ENCODE measurements at places on chromosomes 5 and 9. TPM values are rescaled to one million over a fixed set of nuclear protein-coding genes. Genes with fewer than 3 reads are reported as not detected.

The ZNF454 gene
- 46.7 TPM for total RNA-seq

The FOXD4L6 gene
- total RNA-seq, result not detected

The SHOC1 gene
- 0.18 TPM for total RNA-seq

The TLR4 gene
- 11.2 TPM for total RNA-seq

The PDE6A gene
- under 0.01 TPM for total RNA-seq

The FABP6 gene
- not detected for total RNA-seq

The C1QTNF2 gene
- total RNA-seq, result 0.45 TPM

The DDX46 gene
- total RNA-seq, result 62.9 TPM

The PCDHB9 gene
- total RNA-seq, result not detected

DNA sequence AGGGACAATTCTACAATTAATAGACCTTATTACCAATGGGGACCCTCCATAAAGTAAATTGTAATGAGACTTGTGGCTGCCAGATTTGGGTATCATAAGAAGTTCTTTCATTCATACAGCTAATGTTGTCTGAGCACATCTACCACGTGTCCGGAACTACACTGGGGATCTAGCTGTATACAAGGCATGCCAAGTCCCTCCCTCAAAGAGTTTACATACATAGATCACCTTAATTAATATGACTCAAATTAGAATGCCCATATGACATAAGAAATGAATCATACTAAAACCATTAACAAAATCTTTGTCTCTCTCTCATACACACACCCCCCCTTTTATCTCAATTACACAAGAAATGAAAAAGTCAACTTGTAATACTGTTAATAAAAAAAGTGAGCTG is 18.0 kb upstream of the NR4A3 start:
- H3K4me3 ChIP-seq, result no peak overlapping the region
- no peaks in the 10 kb centered on the region for H3K4me1 ChIP-seq
- no peak overlapping the region for H3K27ac ChIP-seq
- no peaks in the 10 kb centered on the region for H3K36me3 ChIP-seq

DNA sequence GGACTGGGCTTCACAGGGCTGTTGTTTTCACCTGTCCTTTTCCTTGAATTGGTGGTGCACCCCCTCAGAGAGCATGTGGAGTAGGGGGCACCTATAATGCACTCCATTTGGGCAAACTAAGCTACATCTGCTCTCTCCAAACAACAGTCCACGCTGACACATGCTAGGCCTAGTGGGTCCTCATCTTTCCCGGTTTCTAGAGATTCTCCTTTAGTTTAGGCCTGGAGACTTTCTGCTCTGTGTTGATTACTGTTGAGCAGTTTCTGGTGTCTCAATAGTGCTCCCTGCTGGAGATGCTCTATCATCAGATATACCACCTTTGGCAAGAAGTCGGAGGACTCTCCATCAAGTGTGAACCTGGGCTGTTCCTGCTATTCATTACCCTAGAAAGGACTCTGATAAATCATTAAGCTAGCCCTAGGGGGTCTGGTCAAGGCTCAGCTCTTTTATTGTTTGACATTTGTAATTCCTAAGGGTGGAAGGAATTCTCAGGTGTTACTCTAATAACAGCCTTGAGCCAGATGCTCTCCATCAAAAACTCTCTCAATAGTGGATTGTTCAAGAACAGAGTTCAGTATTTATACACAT is 64.0 kb upstream of the FYB1 start:
- DNase-seq, result peak; percentile 86
- no peaks in the 10 kb centered on the region for H3K36me3 ChIP-seq
- no peak overlapping the region for H3K4me3 ChIP-seq
- H3K27ac ChIP-seq, result no peak overlapping the region
- H3K4me1 ChIP-seq, result peaks cover 9% of the 10 kb centered on the region
- no peaks in the 10 kb centered on the region for H3K27me3 ChIP-seq

DNA sequence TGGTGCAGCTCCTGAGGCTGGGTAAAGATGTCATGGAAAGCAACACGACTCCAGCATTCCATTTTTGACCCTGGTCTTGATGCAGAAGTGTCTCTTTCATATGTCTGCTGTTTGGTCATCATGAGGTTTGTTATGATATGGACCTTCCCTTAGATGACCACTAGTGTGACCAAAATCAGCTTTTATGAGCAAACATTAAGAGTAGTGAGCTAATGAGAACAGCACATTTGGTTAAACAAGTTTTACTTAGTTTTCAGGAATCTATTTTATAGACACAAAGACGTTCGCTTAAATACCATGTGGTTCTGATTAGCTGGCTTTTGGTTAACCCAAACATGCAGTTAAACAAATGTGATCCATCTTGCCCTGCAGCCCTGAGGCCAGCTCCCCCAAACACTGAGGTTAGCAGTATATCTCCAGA is 56.7 kb upstream of the ACTBL2 start:
- H3K36me3 ChIP-seq, result no peaks in the 10 kb centered on the region
- no peak for DNase-seq
- H3K27ac ChIP-seq, result no peak overlapping the region
- no peaks in the 10 kb centered on the region for H3K27me3 ChIP-seq

GRCh38 chr5:6510132-6510531 is 61.5 kb downstream of the UBE2QL1 start:
- H3K4me1 ChIP-seq, result no peaks in the 10 kb centered on the region
- no peaks in the 10 kb centered on the region for H3K27me3 ChIP-seq
- no peaks in the 10 kb centered on the region for H3K36me3 ChIP-seq
- no peak overlapping the region for H3K4me3 ChIP-seq
- no peak for DNase-seq

DNA sequence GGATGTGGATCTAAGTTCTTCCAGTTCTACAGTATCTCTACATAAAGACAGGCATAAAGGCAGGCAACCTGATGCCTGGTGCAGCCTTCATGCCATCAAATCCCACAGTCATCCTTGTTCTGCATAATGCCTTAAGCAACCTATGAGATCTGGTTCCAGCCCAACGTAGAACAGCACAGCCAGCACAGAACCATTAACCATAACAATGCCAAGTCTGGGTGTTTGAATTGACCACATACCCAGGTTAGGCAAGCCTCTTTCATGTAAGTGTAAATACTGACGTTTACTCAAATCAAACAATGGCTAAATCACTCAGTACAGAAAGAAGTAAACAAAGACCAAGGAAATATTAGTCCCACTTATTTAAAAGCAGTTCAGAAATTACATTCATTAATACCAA is 195.0 kb downstream of the ADAMTSL1 start:
- no peaks in the 10 kb centered on the region for H3K36me3 ChIP-seq
- DNase-seq, result peak; percentile 21
- no peak overlapping the region for H3K4me3 ChIP-seq
- no peak overlapping the region for H3K27ac ChIP-seq

DNA sequence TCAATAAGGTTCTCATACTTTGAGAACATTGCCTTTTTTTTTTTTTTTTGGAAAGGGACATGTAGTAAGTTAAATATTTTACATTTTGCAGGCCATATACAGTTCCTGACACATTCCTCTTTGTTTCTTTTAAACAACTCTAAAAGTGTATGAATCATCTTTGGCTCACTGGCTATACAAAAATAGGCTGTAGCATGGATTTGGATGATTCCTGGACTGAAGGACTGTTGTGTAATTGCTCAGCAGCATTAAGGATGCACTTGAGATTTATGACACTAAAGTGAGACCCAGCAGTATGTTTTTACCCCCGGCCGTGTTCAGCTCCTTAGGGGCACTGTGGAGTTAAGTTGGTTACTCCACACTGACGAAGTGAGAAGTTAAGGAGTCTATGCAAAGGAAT is 41.3 kb downstream of the VPS13A start:
- no peaks in the 10 kb centered on the region for H3K36me3 ChIP-seq
- H3K4me3 ChIP-seq, result no peak overlapping the region
- DNase-seq, result peak; percentile 9
- no peak overlapping the region for H3K27ac ChIP-seq
- H3K27me3 ChIP-seq, result no peaks in the 10 kb centered on the region

GRCh38 chr9:117114768-117115167 is 300.1 kb downstream of the ASTN2 start:
- no peak for DNase-seq
- no peaks in the 10 kb centered on the region for H3K27me3 ChIP-seq
- H3K36me3 ChIP-seq, result no peaks in the 10 kb centered on the region
- no peak overlapping the region for H3K4me3 ChIP-seq

- DNase-seq, result no peak
- H3K4me1 ChIP-seq, result no peaks in the 10 kb centered on the region
- no peaks in the 10 kb centered on the region for H3K27me3 ChIP-seq
- H3K4me3 ChIP-seq, result no peak overlapping the region
- H3K27ac ChIP-seq, result no peak overlapping the region
- H3K36me3 ChIP-seq, result no peaks in the 10 kb centered on the region
These were observed 595.7 kb downstream of the ACTL7B start for GRCh38 chr9:108259917-108260675.

GRCh38 chr9:4622016-4622415 is 40.1 kb upstream of the PLPP6 start:
- H3K4me1 ChIP-seq, result no peaks in the 10 kb centered on the region
- no peak overlapping the region for H3K4me3 ChIP-seq
- H3K36me3 ChIP-seq, result peaks cover 61% of the 10 kb centered on the region
- DNase-seq, result no peak
- no peaks in the 10 kb centered on the region for H3K27me3 ChIP-seq

GRCh38 chr5:170551076-170551475 is 47.3 kb downstream of the KCNIP1 start:
- H3K27ac ChIP-seq, result no peak overlapping the region
- H3K4me3 ChIP-seq, result no peak overlapping the region
- no peak for DNase-seq
- H3K36me3 ChIP-seq, result no peaks in the 10 kb centered on the region
- peaks cover 3% of the 10 kb centered on the region for H3K27me3 ChIP-seq

DNA sequence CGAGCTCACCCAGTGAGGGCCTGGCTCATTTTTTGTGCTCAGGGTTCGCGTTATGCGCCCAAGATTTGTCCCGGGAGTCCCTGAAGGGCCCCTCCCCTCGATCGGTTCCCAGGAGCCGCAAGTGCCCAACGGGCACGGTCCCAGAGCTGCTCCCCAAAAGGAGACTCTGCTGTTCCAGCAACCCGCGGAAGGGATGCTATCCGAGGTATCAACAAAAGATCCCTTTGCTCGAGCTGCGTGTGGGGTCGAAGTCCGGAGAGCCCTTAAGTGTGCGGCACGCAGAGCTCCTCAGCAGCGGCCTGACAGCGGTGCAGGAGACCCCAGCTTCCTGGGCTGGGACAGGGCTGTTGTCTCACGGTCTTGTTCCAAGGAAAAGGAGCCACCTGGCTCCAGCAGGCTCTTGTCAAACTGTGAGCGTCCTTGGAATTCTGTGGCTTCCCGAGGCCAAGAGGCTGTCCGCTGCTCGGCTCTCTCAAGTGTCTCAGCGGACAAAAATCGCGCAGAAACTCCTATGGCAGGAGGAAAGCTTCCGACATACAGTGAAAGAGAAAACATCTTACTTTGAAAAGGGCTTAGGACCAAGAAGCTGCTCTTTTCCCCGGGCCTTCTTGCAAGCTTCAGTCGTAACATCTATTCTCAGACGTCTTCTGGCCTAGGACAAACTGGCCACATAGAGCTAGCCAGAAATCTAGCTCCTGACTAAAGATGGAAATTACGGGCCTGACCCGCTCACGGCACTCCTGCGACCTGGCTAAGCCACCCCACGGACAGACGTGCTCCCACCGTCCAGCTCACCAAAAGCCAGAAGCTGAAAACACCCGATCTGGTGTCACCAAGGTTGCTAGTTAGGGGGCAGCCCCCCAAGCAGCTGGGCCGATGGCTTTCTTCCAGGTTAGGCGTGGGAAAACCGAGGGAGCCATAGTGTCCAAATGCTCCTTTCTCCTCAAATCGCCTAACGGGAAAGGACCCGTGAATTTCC is 2.6 kb upstream of the FOXB2 start:
- H3K36me3 ChIP-seq, result no peaks in the 10 kb centered on the region
- no peak for DNase-seq
- H3K27me3 ChIP-seq, result peaks cover 76% of the 10 kb centered on the region
- H3K27ac ChIP-seq, result no peak overlapping the region

DNA sequence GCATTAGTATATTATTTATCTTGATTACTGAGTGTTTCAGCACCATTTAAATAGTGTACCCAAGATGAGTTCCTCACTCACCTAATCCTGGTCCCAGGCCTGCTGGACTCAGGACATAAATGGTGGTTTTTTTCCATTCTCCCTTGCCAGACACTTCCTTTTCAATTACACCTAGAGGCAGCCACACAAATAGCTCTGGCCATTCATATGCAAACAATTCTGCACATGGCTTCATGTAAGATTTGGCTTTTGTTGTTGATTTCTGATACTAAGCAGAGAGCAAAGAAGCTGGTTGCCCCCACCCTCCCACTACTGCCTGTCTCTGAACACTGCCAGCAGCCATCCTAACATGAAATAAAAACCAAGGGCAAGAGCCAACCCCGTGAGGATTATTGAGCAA is 180.4 kb downstream of the SEMA5A start:
- no peak for DNase-seq
- no peaks in the 10 kb centered on the region for H3K27me3 ChIP-seq
- no peaks in the 10 kb centered on the region for H3K4me1 ChIP-seq
- H3K4me3 ChIP-seq, result no peak overlapping the region
- H3K27ac ChIP-seq, result no peak overlapping the region
- no peaks in the 10 kb centered on the region for H3K36me3 ChIP-seq

GRCh38 chr5:172548981-172549687 is 91.9 kb upstream of the NEURL1B start:
- H3K36me3 ChIP-seq, result no peaks in the 10 kb centered on the region
- no peak for DNase-seq
- no peaks in the 10 kb centered on the region for H3K27me3 ChIP-seq
- no peak overlapping the region for H3K4me3 ChIP-seq

DNA sequence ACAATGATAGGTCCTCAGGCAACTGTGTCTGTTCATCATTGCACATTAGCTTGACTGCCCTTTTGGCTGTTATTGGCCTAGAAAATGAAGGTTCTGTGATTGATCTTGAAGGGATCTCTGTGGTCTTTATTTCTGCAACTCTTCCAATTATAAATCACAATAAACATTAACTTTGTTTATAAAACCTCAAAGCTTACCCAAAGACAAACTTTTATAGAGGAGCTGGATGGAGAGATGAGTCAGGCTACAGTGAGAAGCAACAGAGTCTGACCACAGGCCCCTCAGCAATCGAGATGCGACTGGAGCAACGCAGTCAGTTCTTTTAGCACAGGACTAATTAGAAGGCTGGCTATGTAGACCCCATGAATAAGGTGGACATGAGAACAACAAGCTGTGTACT is 5.3 kb downstream of the MACROH2A1 start:
- no peaks in the 10 kb centered on the region for H3K27me3 ChIP-seq
- no peak for DNase-seq
- H3K4me3 ChIP-seq, result no peak overlapping the region
- H3K27ac ChIP-seq, result no peak overlapping the region
- peaks cover 77% of the 10 kb centered on the region for H3K4me1 ChIP-seq

DNA sequence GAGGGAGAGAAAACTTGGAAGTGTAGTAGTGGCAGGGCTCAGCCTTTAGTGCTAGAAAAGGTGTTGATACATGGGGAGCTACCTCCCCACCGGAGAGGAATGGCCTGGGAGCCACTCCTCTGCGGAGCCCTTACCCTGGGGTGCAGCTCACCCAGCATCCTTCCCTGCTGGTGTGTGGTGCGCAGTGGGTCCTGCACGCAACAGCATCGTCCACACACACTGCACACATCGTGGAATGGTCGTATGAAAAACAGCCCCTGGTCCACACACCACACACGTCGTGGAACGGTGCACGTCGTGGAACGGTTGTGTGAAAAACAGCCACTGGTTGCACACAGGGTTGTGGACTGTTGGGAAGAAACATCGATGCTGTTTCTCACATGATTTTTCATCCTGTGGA is 16.1 kb upstream of the AHRR start:
- DNase-seq, result no peak
- no peaks in the 10 kb centered on the region for H3K27me3 ChIP-seq
- peaks cover 51% of the 10 kb centered on the region for H3K36me3 ChIP-seq
- peaks cover 19% of the 10 kb centered on the region for H3K4me1 ChIP-seq
- H3K27ac ChIP-seq, result no peak overlapping the region
- H3K4me3 ChIP-seq, result no peak overlapping the region

GRCh38 chr5:172106511-172107356 is 81.3 kb downstream of the STK10 start:
- peaks cover 33% of the 10 kb centered on the region for H3K4me1 ChIP-seq
- DNase-seq, result peak; percentile 84
- no peaks in the 10 kb centered on the region for H3K27me3 ChIP-seq
- H3K36me3 ChIP-seq, result peaks cover 38% of the 10 kb centered on the region

Measured in stomach (tissue), 19 donors.